ENCODE measurements at places on chromosomes 3 and 15.

DNA sequence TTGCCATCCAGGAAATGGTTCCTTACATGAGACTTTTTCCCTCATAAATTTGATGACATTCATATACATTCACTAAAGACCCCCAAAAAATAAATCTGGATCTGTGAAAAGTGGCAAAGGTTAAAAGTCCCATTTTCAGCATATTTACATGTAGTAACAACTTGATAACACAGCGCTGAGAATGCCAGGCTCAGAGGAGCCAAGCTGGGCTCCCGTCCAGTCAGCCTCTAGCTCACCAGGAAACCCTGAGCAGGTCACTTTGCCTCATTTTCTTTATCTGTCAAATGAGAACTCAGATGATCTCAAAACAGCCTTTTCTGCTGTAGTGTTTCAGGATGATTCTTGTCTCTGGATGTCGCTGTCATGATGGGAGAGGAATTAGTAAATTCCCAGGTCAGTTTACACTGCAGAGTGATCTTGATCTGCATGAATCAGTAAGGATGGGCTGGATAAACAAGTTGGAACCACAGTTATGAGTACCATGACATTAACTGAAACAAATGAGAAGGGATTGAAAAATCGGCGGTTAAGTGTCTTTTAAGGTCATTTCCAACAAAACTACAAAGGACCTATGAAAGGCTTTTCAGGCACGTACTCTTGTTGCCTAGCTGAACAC, 82.8 kb downstream of the PPARG start:
- DNase-seq = no peak

- DNase-seq = no peak
Measured at GRCh38 chr3:189776149-189776824, 145.1 kb downstream of the TP63 start.

DNA sequence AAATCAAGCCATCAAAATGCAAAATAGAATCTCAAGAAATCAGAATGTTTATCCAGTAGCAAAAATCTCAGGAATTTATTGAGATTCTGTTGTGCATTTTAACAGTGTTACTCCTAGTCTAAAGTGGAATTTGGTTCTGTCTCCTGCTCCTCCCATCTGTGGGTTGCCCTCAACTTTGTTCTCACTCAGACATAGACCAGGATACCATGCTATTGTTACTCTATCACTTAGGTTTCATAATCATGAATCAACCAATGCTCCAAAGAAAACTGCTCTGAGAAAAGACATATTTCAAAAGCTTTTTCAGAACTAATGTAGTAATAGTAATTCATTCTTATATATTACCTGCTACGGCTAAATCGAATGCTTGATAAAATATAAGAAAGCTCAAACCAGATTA, 274.7 kb downstream of the RBMS3 start:
- no peak for DNase-seq

GRCh38 chr15:38920966-38921365, 356.4 kb upstream of the RASGRP1 start:
- DNase-seq = no peak

DNA sequence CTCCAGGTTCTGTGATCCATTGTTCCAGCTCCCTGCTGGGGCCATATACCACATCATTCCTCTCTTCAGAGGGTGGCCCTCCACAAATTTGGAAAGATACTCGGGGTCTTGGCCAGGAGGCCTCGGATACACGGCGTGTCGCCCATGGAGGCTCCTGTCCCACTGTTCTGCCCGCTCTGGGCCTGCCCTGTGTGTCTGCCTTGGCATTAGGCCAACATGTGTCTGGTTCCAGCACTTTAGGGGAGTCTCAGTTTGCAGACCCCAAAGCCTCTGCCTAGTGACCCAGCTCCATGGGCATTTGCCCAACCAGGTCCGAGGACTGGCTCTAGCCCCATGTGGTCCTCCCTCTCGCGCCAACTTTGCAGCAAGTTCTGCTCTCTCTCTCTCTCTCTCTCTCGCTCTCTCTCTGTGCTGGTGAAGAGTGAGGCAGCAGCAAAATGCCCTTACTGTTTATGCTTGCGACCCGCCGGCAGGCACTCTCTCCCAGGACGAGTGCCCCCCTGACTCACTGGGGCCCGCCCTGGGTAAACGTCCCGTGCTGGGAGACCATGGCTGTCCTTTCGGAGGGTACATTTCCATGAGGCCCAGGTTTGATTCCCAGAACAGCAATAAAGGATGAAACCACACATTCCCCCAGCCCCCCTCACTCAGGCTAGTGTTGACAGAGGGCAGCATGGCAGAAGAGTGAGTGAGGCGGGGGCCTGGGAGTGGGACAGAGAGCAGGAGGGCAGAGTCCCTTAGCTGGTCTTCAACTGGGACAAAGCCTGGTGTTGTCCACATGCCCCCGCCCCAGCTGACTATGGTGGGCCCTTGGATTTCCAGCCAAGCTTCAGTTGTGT, 77.9 kb downstream of the ISG20 start:
- no peak for DNase-seq

DNA sequence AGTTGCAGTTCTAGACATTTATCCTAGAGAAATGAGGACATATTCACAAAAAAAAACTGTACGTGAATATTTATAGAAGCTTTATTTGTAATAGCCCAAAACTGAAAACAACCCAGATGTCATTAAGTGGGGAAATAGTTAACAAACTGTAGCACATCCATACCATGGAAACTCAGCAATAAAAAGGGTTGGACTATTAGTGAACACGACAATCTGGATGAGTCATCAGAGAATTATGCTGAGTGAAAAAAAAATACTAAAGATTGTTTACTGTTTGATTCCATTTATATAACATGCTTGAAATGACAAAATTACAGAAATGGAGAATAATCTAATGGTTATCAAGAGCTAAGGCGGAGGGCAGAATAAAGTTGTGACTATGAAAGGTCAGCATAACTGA, 59.5 kb downstream of the CPA3 start:
- DNase-seq = no peak

DNA sequence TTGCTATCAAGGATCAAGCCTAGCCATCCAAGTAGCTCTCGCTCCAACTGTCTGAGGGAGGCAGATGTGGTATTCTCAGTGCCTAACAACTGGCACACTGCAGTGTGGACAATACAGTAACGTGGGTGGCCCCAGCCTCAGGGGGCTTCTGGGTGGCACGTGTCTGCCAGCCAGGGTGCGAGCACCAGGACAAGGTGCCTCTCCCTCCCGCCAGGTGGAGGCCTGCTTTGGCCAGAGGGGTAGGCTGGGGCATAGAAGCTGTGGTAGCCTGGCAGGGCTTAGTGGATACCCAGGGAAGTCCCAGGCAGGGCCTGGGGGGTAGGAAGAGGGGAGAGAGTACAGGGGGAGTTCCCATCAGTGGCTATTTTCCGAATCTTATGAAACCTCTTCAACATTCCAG, 234.0 kb downstream of the PLCL2 start:
- DNase-seq = no peak

GRCh38 chr15:76340198-76340802, 3.7 kb downstream of the ISL2 start:
- DNase-seq = no peak

DNA sequence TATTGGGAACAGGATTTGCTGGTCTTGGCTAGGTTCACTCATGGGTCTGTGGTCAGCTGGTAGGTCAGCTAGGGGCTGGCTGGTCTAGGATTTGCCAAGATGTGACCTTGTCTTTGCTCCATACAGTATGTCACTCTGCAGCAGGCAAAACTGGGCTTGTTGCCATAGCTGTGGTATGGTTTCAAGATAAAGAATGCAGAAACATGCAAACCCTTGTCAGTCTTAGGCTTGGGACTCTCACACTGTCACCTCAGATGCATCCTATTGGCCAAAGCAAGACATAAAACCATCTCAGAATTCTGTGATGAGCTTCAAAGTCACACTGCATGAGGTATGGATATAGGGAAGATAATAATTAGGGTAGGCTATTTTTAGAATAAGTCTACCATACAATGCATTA, 66.6 kb upstream of the TBC1D5 start:
- no peak for DNase-seq

GRCh38 chr3:123412076-123412475, 36.8 kb downstream of the ADCY5 start:
- DNase-seq = no peak

DNA sequence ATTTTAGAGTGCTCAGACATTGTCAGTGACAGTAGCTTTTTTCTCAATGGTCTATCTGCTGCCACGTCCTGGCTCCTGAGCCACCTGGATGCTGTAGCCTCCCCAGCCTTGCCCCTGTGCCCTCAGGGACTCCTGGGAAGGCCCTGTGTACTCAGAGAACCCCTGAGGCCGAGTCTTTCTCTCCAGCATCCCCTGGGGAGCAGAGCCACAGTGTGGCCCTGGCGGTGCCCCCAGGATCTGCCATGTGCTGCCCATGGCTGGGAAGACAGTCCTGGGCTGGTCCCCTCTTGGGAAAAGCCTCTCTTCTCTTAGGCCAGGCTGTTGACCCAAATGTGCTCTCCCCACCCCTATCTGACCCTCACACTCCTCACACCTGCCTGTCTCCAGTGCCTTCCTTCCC, 5.0 kb downstream of the MYD88 start:
- DNase-seq = no peak

- no peak for DNase-seq
Measured at GRCh38 chr3:29410660-29411405, 130.0 kb downstream of the RBMS3 start.

GRCh38 chr15:90471769-90472168, 58.0 kb upstream of the CRTC3 start:
- DNase-seq = no peak

DNA sequence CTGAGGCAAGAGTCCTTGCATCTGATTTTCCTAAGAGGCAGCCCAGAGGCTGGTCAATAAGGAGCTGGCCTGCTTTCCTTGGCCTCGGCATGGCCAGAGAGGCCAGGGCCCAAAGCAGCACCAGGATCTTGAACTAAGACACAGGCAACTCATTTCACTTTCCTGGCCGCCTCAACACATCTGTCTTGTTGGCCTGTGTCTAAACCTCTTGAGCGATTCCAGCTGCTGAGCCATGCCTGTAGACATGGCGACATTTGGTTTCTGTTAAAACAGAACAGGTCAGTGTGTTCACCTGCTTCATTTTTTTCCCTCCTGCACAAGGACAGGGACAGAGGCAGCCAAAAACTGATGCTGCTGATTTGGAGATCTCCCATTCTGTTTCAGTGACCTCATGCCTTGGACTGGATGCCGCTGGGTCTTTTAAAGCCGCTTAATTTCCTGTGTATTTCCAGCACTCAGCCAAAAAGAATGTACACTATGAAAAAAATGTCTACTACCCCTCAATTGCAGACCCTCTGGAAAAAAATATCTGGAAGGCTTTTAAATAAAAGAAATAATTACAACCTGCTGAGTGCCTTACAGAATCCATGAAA, 266.6 kb upstream of the ICE2 start:
- no peak for DNase-seq

DNA sequence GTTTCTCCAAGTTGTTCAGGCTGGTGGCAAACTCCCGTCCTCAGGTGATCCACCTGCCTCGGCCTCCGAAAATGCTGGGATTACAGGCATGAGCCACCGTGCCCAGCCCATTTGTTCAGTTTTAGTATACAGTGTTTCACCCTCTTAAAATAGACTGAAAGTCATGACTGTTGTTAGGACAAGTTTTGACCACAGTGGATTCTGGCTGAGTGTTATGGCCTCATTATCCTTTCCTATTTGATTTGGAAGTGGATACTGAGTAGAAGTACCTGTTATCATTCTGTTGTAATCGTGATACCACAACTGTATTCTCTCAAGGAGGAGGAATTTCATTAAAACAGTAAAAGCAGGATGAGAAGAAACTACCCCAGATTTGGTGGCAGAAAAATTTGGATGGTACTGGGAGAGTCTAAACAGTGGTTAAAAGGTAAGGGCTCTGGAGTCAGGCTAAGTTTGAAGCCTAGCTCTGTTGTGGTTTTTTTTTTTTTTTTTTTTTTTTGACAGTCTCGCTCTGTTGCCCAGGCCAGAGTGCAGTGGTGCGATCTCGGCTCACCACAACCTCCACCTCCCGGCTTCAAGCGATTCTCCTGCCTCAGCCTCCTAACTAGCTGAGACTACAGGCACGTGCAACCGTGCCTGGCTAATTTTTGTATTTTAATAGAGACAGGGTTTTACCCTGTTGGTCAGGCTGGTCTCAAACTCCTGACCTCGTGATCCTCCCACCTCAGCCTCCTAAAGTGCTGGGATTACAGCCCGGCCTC, 2.6 kb downstream of the MAP2K1 start:
- no peak for DNase-seq

DNA sequence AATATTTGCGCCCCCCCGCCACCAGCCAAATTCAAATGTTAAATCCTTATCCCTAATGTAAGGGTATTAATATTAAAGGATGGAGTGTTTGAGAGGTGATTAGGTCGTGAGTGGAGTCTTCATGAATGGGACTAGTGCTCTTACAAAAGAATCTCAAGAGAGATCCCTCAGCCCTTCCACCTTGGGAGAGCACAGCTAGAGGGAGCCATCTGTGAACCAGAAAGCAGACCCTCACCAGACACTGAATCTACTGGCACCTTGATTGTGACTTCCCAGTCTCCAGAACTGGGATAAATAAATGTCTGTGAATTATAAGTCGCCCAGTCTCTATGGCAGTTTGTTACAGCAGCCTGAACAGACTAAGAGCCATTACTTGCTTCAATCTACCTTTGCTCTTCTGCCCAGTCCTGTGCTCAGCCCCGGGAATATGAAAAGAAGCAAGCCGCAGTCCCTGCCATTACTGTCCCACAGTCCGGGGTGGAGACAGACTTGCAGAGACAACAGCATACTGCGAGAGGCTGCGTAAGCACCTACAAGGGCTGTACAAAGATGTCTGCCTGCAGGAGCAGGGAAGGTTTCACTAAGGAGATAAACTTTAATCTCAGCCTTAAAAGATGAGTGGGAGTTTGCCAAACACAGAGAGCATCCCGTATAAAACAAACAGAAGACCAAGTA, 110.7 kb upstream of the TMCO5A start:
- no peak for DNase-seq

GRCh38 chr3:163166197-163166596, 1669.6 kb downstream of the OTOL1 start:
- no peak for DNase-seq

GRCh38 chr3:42778644-42779043, 5.6 kb upstream of the CCDC13 start:
- DNase-seq = no peak

DNA sequence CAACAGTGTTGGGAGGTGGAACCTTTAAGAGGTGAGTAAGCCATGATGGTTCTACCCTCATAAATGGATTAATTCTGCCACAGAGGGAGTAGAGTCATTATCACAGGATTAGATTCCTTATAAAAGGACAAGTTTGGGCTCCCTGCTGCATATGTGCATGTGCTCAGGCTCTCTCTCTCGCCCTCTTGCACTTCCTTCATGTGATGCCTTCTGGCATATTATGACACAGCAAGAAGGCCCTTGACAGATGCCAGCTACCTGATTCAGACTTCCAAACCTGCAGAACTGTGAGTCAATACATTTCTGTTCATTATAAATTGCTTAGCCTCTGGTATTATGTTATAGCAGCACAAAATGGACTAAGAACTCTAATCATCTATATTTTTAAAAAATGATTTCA, 205.3 kb downstream of the CTNNB1 start:
- DNase-seq = no peak

DNA sequence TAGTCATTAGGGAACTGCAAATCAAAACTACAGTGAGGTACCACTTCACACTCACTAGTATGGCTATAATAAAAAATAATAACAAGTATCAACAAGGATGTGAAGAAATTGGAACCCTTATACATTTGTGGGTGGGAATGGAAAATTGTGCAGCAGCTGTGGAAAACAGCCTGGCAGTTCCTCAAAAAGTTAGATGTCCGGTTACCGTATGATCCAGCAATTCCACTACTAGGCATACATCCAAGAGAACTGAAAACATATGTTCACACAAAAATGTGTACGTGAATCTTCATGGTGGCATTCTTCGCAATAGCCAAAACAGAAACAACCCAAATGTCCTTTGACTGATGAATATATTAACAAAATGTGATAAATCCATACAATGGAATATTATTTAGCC, 187.9 kb upstream of the LYSMD4 start:
- no peak for DNase-seq
